Endodermal cell (in vitro differentiated cells): ENCODE measurements at places on chromosomes 4 and X.

GRCh38 chrX:124981420-124981819 is 338.3 kb upstream of the TEX13C start:
- DNase-seq, result no peak

DNA sequence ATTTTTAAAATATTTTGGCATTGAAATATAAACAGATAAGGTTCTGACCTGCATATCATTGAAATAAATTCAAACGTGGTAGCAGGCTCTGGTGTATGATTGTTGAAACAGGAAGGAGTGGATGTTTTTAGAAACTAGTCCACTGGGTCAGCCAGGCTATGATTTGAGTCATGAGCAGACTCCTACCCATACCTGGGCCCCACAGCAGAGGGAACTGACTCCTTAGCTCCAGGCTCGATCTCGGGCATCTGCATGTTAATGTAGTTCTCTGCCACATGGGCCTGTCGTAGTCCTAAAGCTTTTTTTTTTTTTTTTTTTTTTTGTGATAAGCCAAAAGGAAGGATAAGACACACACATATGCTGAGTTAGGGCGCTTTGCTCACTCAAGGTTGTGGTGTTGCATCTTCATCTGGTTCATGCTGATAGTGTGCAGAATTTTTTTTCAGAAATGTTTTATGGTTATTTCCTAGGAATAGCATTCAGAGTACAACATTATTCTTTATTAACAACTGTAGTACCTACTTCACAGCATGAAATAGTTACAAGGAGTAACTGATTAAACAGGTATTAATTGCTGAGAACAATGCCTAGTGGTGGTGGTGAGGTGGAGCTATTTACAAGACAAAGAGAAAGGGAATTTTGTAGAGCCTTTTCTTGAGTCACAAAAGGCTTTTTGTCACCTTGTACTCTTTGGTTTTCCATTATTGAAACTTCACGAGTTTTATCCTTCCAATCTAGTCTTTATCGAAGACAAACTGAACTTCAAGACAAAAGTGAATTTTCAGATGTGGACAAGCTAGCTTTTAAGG is 27.3 kb downstream of the OFD1 start:
- DNase-seq, result peak; percentile 69

DNA sequence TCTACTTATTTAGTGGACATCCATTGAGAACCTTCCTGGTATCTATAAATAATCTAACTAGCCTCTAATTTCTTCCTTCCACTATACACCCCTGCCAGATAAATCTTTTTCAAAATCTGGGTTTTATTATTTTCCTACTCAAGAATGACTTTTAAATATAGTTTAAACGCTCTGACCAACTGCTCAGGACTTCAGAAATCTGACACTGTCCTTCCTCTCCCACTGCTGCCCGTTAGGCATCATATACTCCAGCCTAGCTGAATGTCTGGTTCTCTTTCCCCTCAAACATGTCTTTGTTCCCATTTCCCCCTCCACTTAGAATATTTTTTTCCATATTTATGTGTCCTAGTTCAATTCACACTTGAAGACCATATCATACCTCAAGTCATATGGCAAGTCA is 35.2 kb upstream of the CBLL2 start:
- DNase-seq, result no peak

- no peak for DNase-seq
Measured at GRCh38 chr4:113564493-113564892, 197.0 kb downstream of the CAMK2D start.

DNA sequence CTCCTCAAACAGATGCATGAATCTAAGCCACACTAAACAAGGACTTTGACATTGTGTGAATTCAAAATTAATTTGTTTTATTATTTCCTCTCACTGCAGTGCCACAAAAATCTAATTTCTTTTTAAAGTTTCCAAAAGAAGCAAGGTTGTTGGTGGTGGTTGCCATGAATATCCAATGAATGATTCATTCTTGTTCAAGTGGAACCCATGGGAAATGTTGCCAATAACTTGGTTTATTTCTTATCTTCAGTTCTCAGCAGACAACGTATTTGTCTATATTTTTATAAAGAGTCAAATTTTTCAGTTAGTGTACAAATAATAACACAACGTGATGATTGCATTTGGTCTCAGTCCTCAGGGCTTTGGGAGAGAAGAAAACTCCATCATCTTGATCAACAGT is 309.4 kb upstream of the NOCT start:
- DNase-seq, result no peak

DNA sequence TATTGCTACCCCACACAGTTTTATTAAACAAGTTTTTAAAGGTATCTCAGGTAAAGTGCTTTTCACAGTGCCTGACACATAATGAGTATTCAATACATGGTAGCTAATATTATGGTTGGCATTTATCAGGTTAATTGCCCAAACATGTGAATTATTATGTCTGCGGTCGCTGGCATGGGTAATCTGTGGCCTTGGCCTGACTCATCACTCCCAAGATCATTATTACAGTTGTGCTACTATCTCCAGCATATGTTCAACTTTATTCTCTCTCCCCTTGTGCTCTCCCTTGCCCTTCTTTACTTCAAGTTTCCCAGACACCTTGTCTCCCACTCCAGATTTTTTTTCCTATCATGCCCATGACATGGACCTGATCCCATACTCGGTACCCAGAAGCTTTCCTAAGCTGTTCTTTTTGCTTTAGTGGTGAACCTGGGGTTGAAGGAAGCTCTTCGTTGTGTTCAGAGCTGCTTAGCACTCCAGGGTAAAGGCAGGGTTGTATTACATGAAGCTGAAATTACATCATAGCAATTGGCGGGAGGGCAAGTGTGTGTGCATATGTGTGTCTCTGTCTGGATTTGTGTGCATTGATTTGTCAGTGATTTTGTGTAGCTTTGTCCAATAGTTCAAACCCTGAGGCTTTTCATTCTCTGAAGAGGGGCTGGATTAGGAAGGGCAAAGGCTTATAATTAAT is 176.5 kb upstream of the NRK start:
- no peak for DNase-seq

DNA sequence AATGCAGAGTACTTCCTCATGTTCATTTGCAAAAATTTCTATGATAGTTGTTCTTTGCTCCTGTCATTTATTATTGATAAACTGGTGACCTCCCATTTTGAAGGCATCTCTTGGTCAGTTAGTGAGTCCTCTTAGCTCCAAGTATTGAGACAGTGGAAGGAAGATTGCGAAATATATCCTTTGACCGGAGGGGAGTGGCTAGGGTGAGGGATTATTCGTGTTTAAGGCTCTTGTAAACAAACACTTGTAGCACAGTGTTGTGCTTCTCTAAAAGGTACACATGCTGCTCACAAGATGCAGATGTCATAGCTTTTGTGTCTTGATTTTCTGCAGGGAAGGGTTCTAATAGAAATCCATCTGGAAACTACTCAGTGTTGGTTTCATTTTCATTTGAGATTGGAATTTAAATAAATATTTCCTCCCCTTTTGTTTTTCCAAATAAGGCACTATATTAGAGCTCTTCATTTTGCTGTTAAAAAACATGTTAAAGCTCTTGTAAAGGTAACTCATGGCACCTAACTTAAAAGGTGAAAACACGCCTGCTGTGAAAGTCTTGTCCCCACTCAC is 21.8 kb downstream of the TXLNG start:
- DNase-seq, result no peak

GRCh38 chr4:145248502-145248901 is 68.1 kb upstream of the OTUD4 start:
- no peak for DNase-seq

DNA sequence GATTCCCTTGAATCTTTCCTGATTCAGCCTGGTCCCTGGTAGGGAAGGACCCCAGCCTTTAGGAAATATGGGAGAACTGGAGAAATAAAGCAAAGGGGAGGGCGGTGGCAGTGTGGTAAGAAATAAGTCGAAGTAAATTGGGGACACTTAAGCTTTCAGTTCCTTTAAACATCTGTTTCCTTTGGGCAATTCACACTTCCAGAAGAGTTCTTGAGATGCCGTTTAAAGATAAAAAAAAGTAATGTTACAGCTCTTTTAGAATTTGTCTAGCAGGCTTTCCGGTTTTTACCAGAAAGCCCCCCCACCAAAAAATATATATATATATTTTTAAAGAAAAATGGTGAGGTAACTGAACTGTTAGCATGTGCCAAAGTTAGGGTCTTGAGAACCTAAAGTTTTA is 46.6 kb downstream of the TSPAN7 start:
- DNase-seq, result no peak

DNA sequence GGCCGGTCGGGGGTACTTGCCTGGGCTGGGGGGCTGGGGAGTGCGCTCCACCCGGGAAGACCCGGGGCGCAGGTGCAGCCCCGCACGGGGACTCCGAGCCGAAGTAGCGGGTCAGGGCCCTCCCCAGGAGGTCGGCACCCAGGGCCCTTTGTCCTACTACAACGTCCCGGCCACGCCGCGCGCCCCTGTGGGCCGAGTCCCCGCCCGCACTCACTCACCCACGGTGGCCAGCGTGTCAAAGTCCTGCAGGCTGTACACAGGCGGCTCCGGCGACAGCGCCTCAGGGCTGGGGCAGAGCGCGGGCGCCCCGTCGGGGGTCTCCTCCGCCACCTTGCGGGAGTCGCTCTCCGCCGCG is 602 bp downstream of the PRKX start:
- no peak for DNase-seq

- DNase-seq, result no peak
Measured at GRCh38 chr4:163395758-163396157, 52.1 kb downstream of the NPY5R start.

DNA sequence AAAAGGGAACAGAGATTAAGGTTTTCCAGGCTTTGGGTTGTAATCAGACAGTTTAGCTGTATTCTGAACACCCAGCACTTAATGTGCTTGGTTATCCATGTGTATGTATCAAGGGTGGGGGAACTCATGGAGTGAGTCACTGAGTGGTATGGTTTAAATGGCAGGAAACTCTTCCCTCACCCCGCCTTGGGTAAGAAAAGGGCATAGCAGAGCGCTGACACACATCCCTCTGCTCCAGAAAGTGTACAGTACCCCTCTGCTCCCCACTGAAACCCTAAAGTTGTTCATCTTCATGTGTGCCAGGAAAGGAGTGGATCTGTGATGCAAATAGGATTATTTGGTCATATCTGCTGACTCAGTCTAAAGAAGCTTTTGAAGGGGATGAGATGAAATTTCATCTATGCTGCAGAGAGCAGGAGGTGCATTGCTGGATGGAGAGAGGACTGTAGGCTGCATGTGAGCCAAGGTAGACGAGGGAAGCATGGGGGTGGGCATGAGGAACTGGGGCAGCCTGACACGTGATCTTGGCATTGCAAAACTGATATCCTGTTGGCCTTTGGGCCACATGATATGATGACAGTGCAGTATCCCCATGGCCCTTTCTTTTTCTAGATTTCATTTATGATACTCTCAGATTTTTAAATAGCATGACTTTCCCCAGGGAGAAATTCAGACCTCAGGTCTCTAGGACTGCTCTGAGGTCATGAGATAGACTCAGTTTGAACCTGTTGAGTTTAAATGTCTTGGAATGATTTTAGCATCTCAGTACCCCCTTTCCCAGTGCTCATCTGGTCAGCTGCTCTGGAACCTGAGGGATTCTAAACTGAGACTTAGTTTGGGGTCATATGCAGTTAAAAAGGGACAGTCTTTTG is 84.8 kb downstream of the TMEM164 start:
- no peak for DNase-seq

DNA sequence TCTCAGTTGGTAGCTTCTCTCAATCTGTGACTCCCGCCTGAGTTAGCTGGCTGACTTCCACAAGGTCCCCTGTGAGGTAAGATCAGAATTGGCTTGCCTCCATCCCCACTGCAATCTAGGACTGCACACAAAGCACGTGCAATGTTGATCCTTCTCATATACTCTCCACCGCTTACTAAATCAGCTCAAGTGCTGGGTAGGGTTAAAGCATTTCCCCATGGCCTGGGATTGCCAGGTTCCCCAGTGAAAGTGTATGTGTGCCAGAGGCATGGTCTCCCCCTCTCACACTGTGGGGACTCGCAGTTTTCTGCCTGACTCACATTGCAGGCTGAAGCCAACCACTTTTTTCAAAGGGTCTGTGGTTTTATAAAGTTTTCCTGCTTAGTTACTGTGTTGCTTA is 886.9 kb downstream of the FAM133A start:
- no peak for DNase-seq

DNA sequence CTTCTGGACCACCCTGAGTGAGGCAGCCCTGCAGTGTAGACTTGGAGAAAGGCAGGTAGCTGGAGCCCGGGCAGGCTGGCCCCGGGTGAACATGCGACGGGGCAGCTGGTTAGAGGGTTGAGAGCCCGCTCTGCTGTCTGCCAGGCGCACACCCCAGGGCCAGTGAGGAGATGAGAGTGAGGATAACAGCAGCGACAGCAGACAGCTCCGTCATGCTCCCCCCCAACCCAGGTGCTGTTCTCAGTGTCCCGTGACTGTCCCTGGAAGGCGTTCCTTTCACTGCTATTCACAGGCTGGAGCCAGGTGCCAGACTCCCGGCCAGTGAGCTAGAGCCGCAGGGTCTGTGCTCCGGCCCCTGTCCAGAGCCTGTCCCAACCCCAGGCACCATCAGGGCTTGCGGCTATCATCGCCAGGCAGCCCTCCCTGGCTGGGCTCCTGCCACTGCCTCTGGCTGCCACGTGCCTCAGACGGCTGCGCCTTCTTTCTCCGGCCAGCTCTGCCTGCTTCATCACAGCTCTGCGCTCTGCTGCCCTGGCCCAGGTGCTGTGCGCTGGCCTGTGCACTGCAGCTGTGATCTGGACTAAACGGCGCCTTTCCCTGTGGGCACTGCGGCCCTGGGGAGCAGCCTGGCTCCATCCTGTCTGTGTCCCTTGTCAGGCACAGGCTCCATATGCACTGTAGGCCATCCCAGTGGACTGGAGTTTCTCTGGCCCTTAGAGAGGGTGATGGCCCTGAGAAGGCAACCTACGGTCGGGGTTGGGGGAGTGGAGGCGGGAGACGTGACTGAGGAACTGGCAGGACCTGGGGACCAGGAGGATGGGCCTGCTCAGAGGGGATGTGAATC is 19.8 kb downstream of the NSG1 start:
- DNase-seq, result no peak

- DNase-seq, result no peak
Measured at GRCh38 chr4:32318926-32319325, 1598.8 kb downstream of the PCDH7 start.

DNA sequence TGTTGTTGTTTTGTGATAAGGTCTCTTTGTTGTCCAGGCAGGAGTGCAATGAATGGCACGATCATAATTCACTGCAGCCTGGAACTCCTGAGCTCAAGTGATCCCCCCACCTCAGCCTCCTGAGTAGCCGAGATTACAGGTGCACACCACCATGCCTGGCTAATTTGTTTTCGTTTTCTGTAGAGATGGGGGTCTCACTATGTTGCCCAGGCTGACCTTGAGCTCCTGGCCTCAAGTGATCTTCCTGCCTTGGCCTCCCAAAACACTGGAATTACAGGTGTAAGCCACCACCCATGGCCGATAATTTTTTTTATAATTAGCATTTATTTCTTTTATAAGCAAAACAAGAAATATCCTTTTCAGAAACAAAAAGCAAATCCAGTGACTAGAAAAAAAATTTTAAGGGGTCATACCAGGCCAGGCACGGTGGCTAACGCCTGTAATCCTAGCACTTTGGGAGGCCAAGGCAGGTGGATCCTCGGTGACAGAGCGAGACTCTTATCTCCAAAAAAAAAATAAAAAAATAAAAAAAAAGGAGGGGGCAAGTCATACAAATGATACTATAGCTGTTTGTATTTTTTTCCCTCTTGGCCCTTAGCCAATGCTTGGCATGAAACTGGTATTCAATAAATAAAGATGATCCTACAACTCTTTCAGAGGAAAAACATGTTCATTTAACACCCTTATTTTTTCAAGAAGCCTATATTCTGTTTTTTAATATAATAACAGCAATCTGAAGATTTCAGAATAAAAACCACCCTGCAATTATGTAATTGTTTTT is 3.4 kb downstream of the PLAC8 start:
- DNase-seq, result no peak
